ENCODE measurements at places on chromosomes 6 and 20. TPM values are rescaled to one million over a fixed set of nuclear protein-coding genes. Genes with fewer than 3 reads are reported as not detected.

The CLDN20 gene
- not detected for total RNA-seq

The CCND3 gene
- total RNA-seq = 167 TPM

The BMP2 gene
- 6.8 TPM for total RNA-seq

The GSTA3 gene
- total RNA-seq = not detected

The PBOV1 gene
- total RNA-seq = not detected

The OOEP gene
- total RNA-seq = not detected

The LPA gene
- total RNA-seq = not detected

The RGS19 gene
- total RNA-seq = 11.4 TPM

The OXT gene
- total RNA-seq = not detected

The NOP56 gene
- total RNA-seq = 31.6 TPM

The ANKRD6 gene
- 11.3 TPM for total RNA-seq

The SLC39A7 gene
- total RNA-seq = 61.1 TPM

The EDN3 gene
- 3.7 TPM for total RNA-seq

The DNAH8 gene
- not detected for total RNA-seq

The PRDM1 gene
- 2.1 TPM for total RNA-seq

The DUSP15 gene
- total RNA-seq = 0.83 TPM

The BIRC7 gene
- not detected for total RNA-seq

The ZNF334 gene
- 0.50 TPM for total RNA-seq

The IYD gene
- not detected for total RNA-seq

The UCKL1 gene
- 31.0 TPM for total RNA-seq

The ZBTB46 gene
- 11.3 TPM for total RNA-seq

The DPPA5 gene
- not detected for total RNA-seq

The KCNK15 gene
- 5.6 TPM for total RNA-seq

The APCDD1L gene
- total RNA-seq = 0.33 TPM

The TRAPPC3L gene
- not detected for total RNA-seq

The OLIG3 gene
- total RNA-seq = not detected

The PTGIS gene
- total RNA-seq = 107 TPM

The SSTR4 gene
- total RNA-seq = not detected

The PPP1R16B gene
- total RNA-seq = 8.4 TPM

The ADAT2 gene
- 2.4 TPM for total RNA-seq

The OR2J1 gene
- not detected for total RNA-seq

The MAS1 gene
- not detected for total RNA-seq

The SDCBP2 gene
- total RNA-seq = 6.2 TPM

The HLA-DQA1 gene
- total RNA-seq = 0.97 TPM

The FOXF2 gene
- 136 TPM for total RNA-seq

The SLC17A4 gene
- not detected for total RNA-seq

The FERMT1 gene
- 0.32 TPM for total RNA-seq

The RIPOR2 gene
- 4.4 TPM for total RNA-seq
